ENCODE measurements at places on chromosomes 16 and 17.

- DNase-seq: no peak
Observed at GRCh38 chr17:20089756-20090547, 80.8 kb downstream of the SPECC1 start.

DNA sequence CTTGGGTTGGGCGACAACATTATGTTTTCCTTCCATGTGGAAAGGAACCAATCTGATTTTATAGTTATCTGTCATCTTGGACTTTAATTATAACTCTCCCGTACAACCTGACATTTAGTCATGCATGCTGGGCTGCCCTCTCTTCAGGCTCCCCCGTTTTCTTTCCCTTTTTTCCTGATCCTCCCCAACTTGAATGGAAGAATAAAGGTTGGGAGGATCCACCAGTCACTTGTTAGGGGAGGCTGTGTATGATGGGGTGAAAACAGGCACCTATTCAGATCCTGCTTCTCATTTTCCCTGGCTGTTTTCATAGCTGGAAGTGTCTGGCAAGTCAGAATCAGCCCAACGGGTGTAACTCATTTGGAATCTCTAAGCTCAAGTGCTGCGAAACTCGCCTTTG, 267.2 kb upstream of the SALL1 start:
- no peak for DNase-seq

GRCh38 chr16:87608400-87608985, 6.2 kb downstream of the JPH3 start:
- peak; percentile 46 for DNase-seq

- DNase-seq: no peak
Observed at GRCh38 chr16:84291226-84291625, 3.5 kb upstream of the WFDC1 start.

DNA sequence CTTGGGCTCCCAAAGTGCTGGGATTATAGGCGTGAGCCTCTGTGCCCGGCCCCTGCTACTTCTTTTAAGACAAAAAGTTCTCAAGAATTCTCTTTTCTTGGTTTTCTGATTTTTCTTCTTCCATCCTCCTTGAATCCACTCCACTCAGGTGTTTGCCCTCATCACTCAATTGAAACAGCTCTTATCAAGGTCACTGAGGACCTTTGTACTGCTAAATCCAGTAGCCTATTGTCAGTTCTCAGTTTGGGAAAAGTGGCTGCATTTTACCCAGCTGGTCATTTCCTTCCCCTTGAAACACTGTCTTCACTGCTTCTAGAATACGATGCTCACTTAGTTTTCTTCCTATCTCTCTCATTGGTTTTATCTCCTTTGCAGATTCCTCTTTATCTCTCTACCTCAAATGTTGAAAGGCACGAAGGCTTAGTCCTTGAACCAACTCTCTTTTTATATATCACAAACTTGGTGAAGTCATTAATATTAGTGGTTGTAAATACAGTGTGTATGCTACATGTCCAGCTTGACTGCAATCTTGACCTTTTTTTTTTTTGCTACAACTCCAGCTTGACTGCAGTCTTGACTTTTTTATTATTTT, 29.8 kb downstream of the ZNRF1 start:
- peak; percentile 56 for DNase-seq

All from amniotic epithelial cell (primary cell).